Hematopoietic multipotent progenitor cell treated with erythropoietin and hydrocortisone succinate and interleukin-3 and kit ligand, for 17 days (in vitro differentiated cells): ENCODE measurements at places on chromosomes 4 and X.

DNA sequence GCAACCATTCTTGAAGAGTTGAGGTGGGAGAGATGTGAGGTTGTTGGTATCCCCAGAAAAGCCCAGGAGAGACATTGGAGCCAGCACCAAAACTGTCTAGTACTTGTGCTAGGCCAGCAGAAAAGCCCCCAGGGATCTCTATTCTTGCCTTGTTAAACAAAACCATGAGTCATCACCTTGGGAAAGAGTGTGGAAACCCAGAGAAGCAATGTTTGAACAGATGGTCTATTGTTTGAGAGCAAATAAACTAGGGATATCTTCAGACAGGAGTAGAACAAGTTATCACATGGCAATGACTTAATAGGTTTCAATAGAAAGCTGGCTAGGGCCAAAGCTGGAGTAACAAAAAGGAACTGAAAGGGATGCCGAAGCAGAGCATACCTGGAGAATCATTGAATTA lies 195.7 kb upstream of the CASK start:
- no peak for DNase-seq

DNA sequence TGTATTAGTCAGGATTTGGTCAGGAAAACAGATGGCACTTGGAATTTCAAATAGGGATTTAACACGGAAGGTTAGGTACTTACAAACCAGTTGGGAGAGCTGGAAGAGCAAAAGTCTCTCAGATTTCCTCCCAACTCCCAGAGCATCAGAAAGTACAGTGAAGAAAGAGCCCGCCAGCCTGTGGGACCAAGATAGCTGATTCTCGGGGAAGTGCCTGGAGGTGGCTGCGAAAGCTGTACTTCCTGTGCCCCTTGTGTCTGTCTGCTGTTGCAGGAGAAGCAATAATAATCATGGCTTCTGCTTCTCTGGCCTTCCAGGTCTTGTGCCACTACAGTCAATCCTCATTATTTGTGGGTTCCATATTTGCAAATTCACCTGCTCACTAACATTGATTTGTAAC lies 221.0 kb upstream of the BCOR start:
- DNase-seq = no peak

DNA sequence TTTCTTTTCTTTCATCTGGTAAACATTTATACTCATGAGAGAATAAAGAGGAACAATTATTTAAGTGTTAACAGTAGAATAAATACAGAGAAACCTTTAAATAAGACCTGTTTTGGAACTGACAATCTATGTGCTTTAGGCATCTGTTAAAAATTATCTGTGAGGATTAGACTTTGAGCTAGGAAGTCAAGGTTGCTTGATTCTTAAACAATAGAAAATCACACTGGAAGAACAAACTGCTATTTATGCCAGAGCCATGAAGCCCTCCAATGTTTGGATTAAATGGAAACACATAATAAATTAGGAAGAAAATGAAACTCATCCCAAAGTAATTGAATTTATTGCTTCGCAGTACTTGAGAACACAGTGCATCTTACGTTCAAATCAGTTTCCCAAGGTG lies 207.2 kb upstream of the NPY2R start:
- DNase-seq = no peak

DNA sequence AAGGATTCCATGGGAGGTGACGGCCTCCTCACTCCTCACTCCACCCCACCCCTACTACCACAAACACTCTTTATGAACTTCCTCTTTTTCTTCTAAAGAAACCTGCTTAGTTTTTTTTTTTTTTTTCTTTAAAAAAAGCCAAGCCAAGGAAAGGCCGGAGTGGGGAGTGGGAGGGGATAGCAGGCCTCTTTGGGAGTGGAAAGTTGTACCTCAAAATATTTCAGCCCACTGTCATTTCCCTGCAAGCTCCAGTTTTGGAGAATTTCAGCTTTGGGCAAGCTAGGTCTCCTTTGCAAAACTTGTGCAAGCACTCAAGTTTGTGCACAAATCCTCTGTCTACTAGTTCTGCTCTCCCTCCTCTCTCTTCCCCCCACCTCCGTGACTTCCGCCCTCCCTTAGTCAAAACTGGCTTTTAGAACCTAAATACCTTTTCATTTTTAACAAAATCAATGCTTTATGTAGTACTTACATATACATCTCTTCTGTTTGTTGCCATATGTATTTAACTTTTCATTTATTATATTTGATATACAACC lies 512 bp upstream of the ANTXR2 start:
- no peak for DNase-seq

GRCh38 chr4:95524729-95525128 lies 24.0 kb downstream of the UNC5C start:
- no peak for DNase-seq

GRCh38 chr4:147118528-147118927 lies 172.9 kb upstream of the TTC29 start:
- DNase-seq = no peak

DNA sequence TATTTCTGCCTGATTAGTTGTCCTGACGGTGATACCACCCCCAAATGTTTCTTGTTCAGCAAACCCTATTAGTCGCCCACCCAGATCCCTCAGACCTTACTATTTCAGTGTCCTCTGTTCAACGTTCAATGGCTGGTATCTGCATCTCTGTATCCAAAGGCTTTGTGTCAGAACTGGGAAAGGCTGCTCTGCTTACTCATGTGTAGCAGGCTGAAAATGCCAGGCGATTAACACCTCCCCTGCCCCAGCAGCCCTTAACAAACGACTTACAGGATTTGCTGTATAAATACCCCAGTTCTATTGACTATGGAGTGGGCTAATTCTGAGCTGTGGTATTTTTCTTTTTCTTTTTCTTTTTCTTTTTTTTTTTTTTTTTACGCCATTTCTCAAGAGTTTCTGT lies 415.0 kb downstream of the ZNF674 start:
- no peak for DNase-seq

DNA sequence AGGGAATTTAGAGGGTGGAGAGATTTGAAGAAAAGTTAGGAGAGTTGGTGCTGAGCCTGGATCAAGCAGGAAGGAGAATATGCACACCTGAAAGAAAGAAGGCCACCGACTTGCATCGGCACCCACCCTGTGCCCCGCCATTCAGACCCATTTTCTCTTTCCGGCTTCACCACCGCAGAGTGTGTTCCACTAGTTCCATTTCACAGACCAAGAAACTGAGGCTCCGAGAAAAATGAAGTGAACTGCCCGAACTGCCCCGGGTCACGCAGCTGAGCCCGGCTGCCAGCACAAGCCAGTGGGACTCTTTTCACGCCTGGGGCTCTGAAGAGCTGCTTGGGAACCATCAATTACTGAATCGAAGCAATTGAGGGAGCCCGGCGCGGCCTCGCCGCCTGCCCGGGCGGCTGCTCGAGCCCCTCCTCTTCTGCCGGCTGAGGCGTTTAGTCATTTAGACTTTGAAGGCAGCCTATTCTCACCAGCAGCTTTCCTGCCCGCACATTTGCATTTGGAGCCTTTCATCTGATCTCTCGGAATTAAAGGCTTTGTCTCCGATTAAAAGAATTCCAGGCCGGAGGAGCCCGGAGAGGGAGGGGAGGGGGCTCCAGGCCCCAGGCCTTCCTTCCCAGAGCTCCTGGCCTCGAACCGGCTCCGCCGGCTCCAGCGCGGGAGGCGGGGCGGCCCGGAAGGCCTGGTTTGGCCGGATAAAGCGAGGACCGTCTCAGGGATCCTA lies 140.2 kb upstream of the PJA1 start:
- no peak for DNase-seq

DNA sequence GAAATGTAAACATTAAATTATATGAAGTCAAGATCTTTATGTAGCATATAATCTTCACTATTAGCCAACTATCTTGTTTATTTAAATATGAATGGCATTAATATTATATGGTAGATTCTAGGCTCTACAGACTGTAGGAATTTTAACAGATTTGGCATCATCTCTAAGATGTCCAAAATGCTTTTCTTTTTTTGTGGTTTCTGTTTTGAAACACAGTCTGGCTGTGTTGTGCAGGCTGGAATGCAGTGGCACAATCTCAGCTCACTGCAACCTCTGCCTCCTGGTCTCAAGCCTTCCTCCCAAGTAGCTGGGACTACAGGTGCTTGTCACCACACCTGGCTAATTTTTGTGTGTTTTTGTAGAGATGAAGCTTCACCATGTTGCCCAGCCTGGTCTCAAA lies 76.2 kb downstream of the ELOVL6 start:
- no peak for DNase-seq

DNA sequence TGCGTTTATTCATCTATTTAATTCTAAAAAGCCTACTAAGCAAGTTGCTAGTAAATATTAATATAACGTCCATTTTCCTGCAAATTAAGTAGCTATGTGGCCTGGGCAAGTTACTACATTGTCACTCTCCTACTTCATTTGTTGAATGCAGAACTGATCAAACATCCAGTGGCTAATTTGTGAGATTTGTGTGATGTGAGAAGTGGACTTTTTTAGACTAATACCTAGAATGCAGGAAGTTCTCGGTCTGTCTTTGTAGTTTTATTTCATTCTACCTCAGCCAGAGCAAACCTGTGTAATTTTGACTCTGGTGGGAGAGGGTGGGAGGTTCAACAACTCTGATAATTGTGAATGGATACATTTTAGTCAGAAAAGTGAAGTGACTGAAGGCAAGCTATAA lies 840 bp downstream of the GUF1 start:
- DNase-seq = no peak

GRCh38 chr4:71830-72229 lies 18.7 kb downstream of the ZNF595 start:
- no peak for DNase-seq

DNA sequence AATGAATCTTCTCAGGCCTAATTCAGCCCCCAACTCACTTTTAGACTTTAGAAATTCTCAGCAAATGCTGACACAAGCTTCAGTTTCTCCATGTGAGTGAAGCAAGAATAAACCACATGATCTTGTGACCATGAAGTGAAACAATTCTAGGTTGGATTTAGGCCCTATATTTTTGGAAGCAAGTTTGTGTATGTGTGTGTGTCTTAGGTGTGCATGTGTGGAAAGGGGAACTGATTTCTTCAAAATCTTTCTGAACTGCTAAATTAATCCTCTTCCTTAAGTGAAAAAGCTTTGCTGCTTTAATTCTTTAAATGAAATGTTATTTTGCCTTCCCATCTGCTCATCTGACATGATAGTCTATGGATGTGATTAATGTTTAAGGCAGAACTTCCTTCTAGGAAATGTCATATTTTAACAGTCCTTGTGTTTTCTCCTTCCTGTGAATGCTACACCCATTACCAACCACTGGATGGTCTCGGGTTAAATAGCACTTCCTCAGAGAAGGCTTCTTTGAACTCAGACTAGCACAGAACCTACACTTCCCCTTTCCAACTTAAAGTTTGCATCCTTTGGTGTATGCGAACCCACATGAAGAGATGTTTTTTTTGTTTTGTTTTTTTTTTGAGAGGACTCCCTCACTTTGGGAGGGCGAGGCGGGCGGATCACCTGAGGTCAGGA lies 1.2 kb upstream of the TMEM144 start:
- DNase-seq = no peak

DNA sequence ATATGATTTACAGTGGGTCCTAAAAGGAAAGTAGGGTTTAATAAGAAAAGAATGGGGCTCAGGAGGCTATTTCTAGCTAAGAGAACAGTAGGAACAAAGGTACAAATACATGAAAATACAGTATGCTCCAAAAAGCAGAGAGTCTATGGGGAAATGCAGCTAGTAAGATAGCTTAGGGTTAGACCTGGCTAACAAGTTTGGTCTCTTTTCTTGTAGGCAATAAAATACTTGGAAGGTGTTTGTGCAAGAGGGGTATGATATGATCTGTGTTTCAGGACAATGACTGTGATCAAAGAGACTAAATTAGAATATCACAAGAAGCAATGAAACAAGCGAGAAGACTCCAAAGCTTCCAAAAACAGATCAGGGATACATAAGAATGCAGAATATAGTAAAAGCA lies 33.5 kb upstream of the SH3KBP1 start:
- DNase-seq = no peak

DNA sequence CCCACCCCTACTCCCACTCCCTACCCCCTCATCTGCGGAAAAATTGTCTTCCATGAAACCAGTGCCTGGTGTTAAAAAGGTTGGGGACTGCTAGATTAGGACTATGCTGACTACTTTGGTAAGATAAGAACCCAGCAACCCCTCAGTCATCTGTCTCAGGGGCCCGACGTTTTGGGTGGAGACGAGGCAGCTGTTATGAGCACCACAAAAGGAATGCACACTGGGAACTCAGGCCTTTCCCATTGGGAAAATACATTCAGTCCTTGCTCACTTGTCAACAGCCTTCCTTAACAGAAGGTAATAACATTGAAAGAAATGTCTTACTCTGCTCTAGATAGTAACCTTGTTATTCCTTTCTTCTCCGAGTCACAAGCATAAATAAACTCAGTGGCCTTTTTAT lies 310.8 kb downstream of the AFF2 start:
- no peak for DNase-seq

DNA sequence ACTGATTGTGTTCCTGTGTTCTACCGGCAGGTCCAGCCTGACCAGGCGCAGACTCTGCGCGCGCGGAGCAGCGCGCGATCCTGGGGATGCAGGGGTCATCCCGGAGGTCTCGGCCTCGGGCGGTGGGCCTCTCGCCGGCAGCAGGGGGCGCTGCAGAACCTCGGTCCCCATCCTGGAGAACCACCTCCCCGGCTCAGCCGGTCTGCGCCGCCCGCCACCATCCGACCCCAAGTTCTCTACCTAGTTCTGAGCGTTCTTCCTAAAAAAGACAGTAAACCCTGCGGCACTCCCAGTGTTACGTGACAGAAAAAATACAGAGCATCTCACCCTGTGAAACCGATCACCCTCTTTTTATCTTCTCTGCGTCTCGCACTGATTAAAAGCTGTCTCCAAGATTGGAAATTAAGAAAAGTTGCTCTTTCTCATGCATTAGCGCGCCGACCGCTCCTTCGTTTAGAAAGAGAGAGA lies 1.6 kb downstream of the TRPC3 start:
- DNase-seq = peak; percentile 6

GRCh38 chrX:139106069-139106468 lies 394.6 kb upstream of the FGF13 start:
- DNase-seq = no peak

GRCh38 chr4:53537606-53538005 lies 53.7 kb downstream of the LNX1 start:
- DNase-seq = no peak

GRCh38 chr4:163385466-163385865 lies 41.8 kb downstream of the NPY5R start:
- DNase-seq = no peak

DNA sequence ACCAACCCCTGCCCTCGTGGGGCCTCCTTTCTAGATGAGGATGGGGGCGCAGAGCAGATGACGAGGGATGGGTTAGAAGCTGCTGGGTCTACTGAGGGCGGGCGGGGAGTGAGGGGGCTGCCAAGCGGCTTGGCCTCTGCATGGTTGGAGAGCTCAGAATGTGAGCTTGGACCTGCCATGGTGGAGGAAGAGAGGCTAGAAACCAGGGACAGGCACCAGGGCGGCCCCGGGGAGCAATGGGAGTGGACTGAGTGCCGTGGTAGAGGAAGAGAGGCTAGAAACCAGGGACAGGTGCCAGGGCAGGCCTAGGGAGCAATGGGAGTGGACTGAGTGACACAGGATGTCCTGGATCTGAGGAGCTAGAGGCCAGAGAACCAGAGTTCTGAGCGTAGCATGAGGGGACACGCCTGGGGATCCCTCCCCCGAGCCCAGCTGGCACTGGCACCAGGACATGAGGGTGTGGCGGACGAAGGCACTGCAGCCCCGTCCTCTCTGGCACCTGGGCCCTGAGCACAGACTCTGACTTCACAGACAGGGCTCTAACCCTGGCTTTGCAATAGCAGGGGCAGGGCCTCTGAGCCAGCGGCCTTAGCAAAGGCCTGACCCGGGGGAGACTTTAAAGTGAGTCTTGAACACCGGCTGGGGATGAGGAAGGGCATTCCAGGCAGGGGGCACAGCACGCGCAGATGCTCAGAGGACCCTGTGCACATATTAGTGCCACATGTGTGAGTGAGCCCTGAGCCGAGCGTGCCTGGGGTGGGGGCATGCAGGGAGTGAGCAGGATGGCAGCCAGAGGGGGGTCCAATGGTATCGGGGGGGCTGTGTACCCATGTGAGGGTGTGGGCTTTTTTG lies 214.0 kb upstream of the PSAPL1 start:
- DNase-seq = no peak
